ENCODE measurements at places on chromosomes 1 and 21. TPM values are rescaled to one million over a fixed set of nuclear protein-coding genes. Genes with fewer than 3 reads are reported as not detected.

The FAM177B gene
- total RNA-seq: not detected

The CSMD2 gene
- 0.40 TPM for total RNA-seq

The KIF2C gene
- total RNA-seq: 88.7 TPM

The ALG14 gene
- 4.5 TPM for total RNA-seq

The FMN2 gene
- total RNA-seq: 13.2 TPM

The ADAM30 gene
- not detected for total RNA-seq

The IRF6 gene
- total RNA-seq: not detected

The TLR5 gene
- total RNA-seq: 0.30 TPM

- DNase-seq: no peak
Observed at GRCh38 chr1:145990249-145990855, 6.0 kb downstream of the TXNIP start.

DNA sequence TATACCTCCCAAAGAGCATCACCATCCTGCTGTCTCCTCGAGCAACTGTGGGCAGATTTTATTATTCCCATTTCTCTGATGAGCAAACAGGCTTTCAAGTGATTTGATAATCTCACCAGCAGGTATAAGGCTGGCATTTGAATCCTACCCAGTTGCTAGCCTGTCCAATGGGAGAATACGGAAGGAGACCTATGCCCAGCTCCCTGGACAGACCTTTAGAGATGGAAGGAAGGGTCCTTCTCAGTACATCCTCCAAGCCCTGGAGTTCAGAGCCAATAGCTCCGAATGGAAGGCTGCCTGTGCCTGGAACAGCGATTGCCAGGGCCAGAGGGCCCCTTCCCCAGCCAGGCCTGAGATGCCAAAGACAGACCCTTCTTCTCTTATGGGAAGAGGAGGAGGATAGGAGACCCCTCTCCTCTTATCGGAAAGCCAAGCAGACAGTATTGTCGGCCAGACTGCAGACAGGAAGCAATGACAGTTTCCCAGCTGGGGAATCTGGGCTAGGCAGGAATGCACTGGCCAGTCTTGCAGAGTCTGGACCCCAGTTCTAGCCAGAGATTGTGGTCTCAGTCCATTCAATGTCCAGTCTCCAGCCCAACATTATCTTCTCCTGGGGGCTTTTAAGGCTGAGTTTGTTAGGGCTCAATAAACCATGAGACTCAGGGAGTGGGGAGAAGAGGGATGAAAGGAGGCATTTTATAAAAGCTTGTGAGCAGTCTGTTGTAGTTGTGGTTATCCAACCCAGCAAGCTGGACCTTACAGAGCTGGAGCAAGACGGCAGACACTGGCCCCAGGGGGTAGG, 2.0 kb downstream of the IFFO2 start:
- no peak for DNase-seq

- DNase-seq: no peak
Observed at GRCh38 chr1:187078321-187078720, 249.6 kb downstream of the PLA2G4A start.

GRCh38 chr1:185871627-185872150, 137.5 kb downstream of the HMCN1 start:
- no peak for DNase-seq

DNA sequence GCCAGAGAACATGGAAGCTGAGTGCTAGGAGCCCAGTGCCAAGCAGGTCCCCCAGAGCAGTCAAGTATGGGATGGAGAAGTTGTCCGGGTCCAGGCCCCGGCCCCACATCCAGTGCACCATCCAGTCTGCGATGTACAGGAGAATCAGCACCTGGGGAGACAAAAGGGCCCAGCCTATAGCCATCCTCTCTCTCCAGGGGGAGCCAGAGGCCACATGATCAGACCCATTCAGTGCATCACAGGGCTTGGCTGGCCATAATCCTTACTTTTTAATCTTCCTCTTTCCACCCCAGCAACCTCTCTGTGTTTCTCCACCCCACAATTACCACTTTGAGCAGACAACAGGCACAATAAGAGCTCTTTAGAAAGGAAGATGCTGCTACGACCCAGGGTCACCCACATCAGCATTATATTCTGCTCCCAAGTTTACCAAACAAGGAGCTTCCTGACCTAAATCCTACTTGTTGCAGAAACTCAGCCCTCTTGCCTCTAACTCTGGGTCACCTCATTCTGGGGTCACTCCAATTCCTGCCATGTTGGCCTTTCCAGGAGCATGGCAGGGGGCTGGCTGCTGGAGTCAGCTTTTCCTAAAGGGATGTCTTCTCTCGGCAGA, 16.4 kb upstream of the RAB29 start:
- peak; percentile 47 for DNase-seq

- DNase-seq: no peak
Observed at GRCh38 chr1:85473390-85473789, 8.4 kb upstream of the DDAH1 start.

GRCh38 chr1:217921126-217921904, 290.2 kb downstream of the SPATA17 start:
- DNase-seq: no peak

- DNase-seq: no peak
Observed at GRCh38 chr1:40857737-40858136, 4.4 kb downstream of the CITED4 start.

GRCh38 chr21:29145852-29146453, 15.5 kb downstream of the MAP3K7CL start:
- no peak for DNase-seq

- no peak for DNase-seq
Observed at GRCh38 chr1:66300972-66301451, 232.9 kb upstream of the SGIP1 start.

DNA sequence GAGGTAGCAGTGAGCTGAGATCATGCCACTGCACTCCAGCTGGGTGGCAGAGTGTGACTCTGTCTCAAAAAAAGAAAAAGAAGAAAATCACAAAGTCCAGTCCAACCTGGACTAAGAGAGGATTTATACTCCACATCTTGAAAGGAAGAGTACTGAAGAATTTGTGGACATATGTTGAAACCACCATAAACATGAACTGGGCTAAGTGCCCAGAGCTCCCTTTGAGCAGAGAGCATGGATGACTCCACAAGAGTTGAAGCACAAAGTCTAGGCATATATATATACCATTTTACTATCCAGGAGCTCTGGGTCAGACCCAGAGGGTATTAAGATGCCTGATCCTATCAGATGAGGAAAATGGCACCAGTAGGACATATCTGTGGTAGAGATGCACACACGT, 86.6 kb downstream of the OMA1 start:
- DNase-seq: no peak

GRCh38 chr1:17624611-17625233, 85.2 kb downstream of the ARHGEF10L start:
- DNase-seq: no peak

DNA sequence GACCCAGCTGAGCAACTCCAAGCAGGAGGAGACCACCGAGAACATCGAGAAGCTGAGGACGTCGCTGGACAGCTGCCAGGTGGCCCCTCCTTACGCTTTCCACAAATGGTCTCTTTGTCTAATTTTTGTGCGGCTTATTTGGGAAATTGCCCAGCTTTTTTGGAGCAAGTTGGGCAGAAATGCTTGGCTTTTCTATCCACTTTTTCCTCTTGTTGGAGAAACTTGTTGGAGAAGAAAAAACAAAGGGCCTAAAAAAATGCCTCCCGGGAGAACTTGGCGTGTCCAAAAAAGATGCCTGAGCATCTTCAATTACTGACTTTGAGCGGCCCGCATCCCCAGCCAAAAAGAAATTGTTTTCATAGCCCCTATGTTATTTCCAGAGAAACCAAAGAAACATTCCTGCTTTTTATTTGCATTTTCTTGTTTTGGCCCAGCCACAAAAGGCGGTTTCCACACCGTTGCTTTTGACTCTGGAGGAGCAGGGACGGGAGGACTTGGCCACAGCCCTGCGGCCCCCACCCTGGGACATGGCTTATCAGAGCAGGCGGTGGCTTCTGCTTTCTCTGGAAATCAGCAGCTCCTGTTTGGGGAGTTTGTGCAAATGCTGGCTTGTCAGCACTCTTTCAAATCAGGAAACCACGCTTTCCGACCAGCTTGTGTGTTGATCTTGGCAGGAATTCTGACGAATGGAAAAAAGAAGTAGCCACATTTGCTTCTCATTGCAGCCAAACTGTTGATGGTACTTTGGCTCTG, 81.2 kb upstream of the EFHD2 start:
- DNase-seq: no peak

GRCh38 chr1:923131-923990, at the start of gene SAMD11:
Gene SAMD11, plus strand, starts transcription at chr1:923923. Its CDS starts 509 bp downstream, at chr1:924432.
- peak; percentile 88 for DNase-seq

GRCh38 chr1:57897581-57897980, 473.7 kb upstream of the DAB1 start:
- no peak for DNase-seq

GRCh38 chr1:30824736-30825429, 67.3 kb upstream of the LAPTM5 start:
- no peak for DNase-seq
